Activated gamma-delta T cell (primary cell): ENCODE measurements at places on chromosomes 5 and 9.

- no peak for DNase-seq
These were observed 8.2 kb downstream of the TENT4A start for GRCh38 chr5:6721442-6721841.

DNA sequence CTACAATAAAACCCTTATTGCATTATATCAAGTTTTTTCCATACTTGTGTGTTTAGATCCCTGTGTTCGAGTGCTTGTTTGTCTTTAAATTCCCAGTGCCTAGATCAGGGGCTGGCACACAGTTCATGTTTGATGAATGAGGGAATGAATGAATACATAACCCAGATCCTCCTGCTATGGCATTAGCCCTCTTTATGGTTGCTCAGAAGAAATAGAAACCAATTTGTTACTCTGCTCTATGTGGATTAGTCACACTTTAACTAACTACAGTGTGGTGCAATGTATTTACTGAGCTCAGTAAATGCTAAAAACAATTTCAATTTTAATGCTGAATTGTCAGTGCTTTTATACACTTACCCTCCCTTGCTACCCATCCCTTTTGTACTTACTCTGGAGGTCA lies 16.4 kb upstream of the GALNT10 start:
- DNase-seq = no peak

DNA sequence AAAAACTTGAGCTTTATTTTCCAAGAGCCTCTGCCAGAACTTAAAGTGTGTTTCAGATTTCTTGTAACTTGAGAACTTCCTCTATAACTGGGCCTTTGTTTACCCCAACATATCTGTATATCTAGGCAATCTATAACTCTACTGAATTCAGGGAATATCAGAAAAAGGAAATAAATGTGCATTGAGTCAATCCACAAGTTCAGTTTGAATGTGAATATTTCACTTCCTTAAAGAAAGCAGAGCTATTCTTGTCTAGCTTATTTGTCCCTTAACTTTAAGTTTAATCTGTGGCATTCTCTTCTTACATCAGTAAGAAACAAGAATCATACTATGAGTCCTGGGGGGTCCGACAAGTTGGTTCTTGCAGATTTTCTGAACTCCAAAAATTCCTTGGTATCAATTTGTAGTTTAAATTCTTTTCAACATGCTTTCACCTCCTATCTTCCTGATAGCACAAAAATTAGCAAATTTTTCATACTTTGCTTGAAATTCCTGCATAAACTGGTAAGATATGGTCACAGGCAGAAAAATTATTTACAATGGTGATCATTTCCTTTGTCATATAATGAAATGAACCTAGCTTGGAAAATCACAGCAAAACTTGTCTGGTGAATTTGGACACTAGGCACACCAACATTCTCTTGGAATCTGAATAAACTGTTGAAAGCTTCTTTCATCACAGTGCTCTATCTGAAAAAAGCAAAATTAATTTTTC lies 19.8 kb upstream of the ITGA1 start:
- no peak for DNase-seq

GRCh38 chr9:137278061-137278701 lies 655 bp downstream of the TOR4A start:
- no peak for DNase-seq

DNA sequence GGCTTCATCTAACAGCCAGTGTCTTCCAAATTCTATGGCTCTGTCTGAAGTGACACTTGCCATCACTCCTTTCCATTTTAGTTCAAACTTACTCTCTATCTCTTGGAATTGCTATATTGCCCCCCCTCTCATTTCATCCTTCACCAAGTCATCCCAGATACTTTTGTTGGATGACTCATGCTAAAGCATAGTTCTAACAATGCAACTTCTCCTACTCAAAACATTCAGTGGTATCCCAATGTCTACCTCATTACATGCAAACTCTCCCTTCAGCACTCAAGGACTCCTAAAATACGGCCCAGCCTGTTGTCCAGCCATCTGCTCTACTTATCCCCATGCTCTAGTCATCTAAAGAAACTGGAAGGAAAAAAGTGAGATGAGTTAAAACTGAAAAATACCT lies 171.6 kb downstream of the RASEF start:
- DNase-seq = no peak

DNA sequence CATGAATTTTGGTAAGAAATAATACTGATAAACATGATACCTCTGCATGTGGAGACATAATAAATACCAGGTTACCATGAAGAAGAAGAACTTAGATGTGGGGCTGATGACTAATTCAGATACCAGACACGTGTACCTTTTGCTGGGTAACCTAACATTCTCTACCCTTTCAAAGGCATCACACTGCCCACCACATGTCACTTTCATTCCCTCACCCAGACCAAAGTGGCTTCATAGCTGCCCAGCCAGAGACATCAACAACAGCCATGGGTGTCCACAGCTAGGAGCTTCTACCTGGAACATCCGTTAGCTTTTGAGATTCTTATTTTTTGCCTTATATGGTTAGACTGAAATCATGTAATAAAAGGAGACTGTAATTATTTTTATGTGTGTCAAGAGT lies 396.8 kb downstream of the MED10 start:
- DNase-seq = no peak

GRCh38 chr9:37121881-37122280 lies 1.5 kb downstream of the ZCCHC7 start:
- DNase-seq = no peak

DNA sequence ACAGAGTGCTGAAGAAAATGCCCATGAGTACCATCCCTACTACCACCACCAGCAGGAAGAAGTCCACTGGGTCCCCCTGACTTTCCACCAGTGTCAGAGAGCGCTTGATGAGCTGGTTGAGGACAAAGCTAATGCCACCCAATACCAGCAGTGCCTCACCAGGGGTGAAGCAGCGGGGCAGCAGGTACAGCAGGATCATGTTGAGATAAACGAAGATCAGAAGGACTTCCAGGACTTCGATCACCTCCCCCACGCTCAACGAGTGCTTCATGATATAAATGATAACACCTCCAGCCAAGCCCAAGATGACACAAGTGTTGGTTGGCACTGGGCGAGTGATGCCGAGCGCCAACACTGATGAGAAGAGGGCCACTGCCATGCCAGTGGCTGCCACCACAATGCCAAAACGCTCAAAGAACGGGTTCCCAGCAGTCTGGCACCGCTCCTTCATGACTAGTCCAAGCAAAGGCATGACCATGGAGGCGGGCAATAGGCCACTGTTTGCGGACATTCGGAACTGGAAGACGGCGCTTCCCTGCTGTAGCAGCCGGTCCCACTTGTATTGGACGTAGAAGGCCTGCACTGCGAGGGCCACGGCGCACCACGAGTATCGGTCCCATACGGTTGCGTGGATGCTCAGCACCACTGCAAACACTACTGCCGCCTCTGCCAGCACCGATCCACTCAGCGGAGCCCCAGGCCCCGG lies 679 bp downstream of the DOLK start:
- no peak for DNase-seq

GRCh38 chr5:95846554-95847260 lies 24.2 kb upstream of the GLRX start:
- no peak for DNase-seq

- no peak for DNase-seq
These were observed 45.7 kb upstream of the RFX3 start for GRCh38 chr9:3571500-3571899.

- no peak for DNase-seq
These were observed 24.3 kb upstream of the CNOT6 start for GRCh38 chr5:180469866-180470265.
